Stimulated activated CD4-positive, alpha-beta T cell treated with anti-CD3 and anti-CD28 coated beads, Interleukin-2, amount 100 ng/mL, for 24 hours (primary cell): ENCODE measurements at places on chromosomes 1 and 21.
A peak's percentile ranks its signal among the peaks of the same experiment; 100 is the strongest.

GRCh38 chr1:228956864-228957263 lies 221.6 kb downstream of the RHOU start:
- no peak for DNase-seq

DNA sequence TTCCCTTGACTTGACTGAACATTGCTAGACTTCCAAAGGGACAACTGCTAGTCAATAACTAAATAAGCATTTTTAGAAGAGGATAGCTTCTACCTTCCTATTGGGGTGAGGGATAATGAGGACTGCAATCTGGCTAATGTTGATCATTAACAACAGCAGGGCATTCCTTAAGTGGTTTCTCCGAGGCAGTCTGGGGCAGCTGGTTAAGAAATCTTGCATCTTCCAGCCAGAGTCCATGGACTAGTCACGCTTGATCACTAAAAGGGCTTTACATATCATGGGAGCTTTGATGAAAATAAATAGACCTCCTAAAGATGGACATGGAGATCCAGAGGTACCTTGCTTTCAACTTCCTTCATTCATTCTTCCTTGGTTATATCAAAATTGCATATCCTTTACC lies 329.4 kb upstream of the ESRRG start:
- no peak for DNase-seq

DNA sequence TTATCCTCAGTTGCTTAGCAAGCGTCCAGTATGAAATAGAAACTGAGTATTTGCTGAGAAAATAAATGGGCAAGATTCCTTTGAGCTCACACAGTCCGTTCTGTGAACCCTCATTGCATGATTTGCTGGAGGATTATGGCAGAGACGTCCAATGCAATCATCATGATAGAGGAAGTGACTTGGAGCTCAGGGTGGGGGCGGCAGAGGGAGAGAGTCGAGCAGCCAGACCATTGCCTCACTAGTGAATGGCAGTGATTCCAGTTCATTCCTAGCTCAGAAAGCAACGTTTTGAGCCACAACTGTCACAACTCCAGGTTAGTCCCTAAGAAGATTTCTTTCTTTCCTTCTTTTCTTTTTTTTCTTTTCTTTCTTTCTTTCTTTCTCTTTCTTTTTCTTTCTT lies 27.5 kb upstream of the COL9A2 start:
- DNase-seq = no peak

DNA sequence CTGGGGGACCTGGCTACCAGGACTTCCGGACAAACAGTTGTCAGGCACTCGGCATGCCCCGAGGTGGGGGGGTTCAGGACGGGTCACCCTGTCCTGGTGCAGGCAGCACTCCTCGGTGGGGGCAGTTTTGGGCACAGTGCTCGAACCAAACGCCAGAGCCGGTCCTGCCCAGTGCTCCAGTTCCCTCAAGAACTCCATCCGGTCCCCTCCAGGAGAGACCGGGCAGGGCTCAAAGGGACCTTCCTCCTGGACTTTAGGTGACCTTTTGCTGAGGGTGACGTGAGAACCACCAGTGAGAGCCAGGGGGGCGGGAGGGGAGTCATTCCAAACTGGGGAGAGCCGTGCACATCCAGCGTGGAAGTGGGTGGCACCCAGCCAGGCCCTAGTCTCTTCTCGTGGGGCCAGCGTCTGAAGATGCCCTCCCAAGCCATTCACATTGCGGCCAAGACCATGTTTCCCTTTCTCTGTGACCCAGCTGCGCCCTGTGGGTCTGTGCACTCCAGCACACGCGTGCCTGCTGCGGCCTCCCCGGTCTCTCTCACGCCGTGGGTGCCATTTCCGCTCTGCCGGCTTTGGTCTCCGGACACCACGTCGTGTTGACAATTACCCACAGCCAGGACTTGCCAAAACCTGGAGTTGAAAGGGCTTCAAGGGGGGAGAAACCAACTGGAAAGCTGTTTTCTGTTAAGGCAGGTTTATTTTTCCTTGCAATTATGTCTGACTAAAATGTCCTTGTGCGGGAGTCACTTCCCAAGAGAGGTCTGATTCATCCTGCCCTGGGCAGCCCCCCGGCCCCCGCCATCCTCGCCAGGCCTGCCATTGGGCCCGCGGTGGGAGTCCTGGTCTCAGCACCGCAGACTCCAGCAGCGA lies 178.8 kb upstream of the ARHGEF16 start:
- no peak for DNase-seq

DNA sequence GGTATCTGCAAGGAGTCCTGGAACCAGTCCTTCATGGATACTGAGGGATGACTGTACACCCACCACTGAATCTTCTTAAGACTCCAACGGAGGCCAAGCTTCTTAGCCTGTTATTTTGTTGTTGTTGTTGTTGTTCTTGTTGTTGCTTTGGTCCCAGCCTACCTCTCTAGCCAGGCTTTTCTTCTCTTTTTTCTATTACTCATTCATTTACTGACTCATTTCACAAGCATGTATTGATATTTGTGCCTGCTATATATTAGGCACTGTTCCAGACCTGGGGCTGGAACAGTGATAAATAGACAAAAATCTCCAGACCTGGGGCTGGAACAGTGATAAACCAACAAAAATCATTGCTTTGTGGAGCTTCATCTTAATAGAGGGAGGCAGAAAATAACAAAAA lies 20.4 kb downstream of the CENPF start:
- DNase-seq = no peak

GRCh38 chr1:228161362-228161761 lies 4.2 kb upstream of the IBA57 start:
- no peak for DNase-seq

DNA sequence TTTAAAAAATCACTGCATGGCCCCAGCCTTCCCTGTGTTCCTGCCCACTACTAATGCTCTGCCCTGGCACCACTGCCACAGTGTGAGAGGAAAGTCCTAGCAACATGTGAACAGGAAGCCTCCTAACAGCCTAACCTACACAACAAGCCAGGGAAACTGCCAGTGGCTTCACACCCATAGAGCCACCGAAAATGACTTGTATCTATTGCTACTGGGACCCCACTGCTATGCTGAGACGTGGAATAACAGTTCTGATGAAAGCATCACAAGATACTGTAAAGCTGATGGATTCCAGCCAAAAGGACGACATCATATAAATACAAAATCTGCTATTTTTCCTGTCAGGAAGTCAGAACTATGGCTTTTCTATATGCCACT lies 74.9 kb downstream of the JAK1 start:
- DNase-seq = peak; percentile 27

- no peak for DNase-seq
Measured at GRCh38 chr1:169041366-169041765, 65.1 kb upstream of the ATP1B1 start.

- no peak for DNase-seq
Measured at GRCh38 chr21:42661688-42662429, 8.4 kb downstream of the PDE9A start.

- no peak for DNase-seq
Measured at GRCh38 chr1:218171302-218171893, 113.7 kb upstream of the RRP15 start.

- no peak for DNase-seq
Measured at GRCh38 chr21:19522381-19522780, 1118.8 kb upstream of the TMPRSS15 start.

- DNase-seq = no peak
Measured at GRCh38 chr1:246705368-246705767, 18.8 kb upstream of the SCCPDH start.

GRCh38 chr1:246068619-246069509 lies 438.2 kb downstream of the SMYD3 start:
- DNase-seq = no peak

DNA sequence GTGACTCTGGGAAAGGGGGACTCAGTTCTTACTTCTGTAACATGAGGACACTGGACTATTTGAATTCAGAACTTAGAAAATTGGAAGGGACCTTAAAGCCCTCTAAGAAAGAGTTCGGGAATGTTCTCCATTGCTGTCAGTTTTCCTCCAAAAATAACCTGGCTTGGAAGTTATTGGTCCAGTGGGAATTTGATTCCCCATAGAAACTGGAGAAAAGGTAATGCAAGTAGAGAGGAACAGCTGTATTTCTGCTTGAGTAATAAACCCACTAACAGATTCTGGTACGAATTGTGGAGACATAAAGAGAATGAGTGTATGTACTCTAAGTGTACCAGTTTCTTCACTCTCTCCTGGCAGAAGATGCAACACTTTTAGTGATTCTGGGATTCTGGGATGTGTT lies 1.8 kb downstream of the ZBED6 start:
- DNase-seq = no peak

GRCh38 chr1:234398849-234399381 lies 25.7 kb downstream of the COA6 start:
- DNase-seq = no peak

DNA sequence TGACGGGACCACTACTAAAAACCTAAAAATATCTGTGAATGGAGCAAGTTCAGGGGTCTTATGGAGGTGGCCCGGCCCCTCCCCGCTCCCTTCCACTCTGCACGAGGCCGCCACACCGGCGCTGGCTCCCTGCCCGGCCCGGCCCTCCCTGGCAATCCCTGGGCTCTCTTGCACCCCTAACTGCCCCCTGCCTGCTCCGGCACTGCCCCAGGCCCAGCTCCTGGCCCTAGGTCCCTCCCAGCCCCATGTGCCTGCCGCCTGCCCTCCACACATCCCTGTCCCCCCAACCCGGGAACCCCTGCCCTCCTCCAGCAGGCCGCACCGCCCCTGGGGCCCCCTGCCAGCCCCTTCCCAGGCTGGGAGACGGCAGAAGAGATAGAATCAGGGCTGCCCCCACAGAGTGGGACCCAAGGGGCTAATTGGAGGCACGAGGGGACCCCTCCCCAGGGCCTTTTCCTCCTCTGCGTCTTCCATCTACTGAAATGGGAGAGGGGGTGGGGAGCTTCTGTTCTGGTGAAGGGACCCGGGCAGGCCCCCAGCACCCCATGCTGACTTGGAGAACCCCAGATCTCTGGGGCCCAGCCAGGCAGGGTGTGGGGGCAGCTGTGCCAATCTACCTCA lies 9.3 kb upstream of the CTRC start:
- DNase-seq = no peak

DNA sequence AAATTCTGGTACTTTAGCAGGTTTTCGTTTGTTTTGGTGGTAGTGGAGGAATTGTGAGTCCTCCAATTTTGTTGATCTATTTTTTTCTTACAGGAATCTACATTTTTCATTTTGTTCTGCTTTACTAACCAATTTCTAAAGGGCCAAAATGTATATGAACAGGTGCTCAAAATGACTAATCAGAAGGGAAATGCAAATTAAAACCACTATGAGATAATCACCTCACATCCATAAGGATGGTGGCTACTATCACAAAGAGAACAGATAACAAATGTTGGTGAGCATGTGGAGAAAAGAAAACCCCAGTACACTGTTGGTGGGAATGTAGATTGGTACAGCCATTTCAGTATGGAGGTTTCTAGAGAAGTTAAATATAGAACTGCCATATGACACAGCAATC lies 134.2 kb downstream of the LMO4 start:
- no peak for DNase-seq

DNA sequence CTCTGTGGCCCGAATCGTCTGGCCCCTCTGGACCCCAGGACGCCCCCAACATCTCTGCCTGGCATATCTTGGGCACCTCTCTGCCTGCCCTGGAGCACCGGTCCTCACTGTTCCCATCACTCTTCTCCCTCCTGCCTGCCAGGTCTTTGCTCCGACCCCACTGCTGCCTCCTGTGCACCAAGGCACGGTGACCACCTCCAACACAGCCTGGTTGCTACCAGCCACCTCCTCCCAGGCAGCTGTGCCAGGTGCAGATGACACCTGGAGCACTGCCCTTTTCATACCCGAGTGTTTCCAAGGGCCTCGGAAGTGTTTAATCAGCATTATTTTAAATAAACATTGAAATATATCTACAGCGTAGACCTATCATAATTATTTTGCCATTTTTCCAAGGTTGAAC lies 31.3 kb downstream of the PKNOX1 start:
- DNase-seq = no peak

DNA sequence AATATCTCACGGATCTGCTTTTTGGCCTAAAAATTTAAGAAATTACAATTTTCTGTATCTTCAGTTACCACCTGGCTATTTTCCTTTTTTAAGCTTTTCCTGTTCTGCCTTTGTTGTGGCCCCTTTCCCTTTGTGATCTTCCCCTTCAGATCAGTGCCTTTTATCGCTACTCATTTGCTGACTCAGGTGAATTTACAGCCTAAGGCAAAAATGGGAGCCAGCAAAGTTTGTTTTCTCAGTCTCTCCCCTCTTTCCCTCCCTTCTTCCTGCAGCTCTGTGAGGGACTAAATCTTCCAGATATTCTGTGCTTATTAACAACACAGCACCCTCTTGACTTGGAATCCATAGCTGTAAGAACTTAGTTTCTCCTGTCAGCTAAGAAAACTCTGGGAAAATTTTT lies 5.3 kb upstream of the PRRC2C start:
- DNase-seq = no peak

DNA sequence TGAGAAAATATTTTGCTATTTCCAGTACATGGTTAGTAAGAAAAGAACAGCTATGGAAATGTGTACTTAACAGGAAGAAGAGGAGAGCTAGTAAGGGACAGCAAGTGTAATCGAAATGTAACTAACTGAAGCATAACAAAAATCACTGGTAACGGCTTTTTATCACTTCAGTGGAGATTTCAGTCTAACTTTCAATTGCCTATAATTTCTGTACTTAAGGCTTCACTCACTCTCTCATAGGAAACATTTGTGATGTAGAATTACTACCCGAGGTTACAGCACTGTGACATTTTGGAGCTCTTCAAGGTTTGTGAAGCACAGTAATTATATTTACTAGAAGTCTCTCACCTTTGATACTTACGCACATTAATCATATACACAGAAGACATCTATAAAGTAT lies 1119.1 kb downstream of the AMY1C start:
- no peak for DNase-seq

DNA sequence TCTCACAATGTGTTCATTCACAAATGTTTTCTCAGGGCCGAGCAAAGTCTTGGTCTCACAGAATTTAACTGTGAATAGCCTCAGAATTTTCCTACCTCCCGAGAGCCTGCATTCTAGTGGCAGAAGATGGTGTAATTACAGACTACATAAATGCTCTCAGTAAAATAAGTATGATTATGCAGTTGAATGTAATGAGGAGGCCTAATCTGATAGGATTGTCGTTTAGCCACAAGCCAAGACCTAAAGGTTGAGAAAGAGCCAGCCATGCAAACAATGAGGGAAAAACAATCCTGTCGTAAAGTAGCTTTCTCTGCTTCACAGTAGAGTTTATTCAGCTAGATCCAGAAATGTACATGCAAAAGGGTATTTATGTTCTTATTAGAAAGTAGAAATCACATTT lies 607.8 kb upstream of the B3GALT2 start:
- no peak for DNase-seq

DNA sequence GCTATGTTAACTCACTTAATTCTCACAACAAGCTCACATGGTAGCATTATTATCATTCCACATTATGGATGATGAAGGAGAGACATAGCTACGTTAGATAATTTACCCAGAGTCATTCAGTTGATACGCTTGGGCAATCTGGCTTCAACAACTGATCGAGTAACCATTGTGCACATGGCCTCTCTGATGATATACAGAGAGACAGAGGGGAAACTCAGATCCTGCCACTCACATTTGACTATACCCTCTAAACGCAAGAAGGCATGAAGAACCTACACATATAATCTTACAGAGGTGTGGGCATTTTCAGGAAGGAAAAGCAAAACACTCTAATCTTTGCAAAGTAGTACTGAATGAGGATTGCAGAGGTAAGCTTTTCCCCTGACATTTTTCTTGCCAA lies 360.1 kb downstream of the BARHL2 start:
- no peak for DNase-seq

GRCh38 chr1:179807691-179808485 lies 64.8 kb downstream of the FAM163A start:
- DNase-seq = no peak
